ENCODE measurements at places on chromosomes 4 and X. TPM values are rescaled to one million over a fixed set of nuclear protein-coding genes. Genes with fewer than 3 reads are reported as not detected.

CAMK2D gene
- 45.1 TPM for total RNA-seq

REPS2 gene
- total RNA-seq = 1.6 TPM

SERTM2 gene
- total RNA-seq = not detected

CCNB3 gene
- 0.19 TPM for total RNA-seq
